ENCODE measurements at places on chromosomes 4 and X.

GRCh38 chr4:101306764-101307615, 40.3 kb downstream of the PPP3CA start:
- H3K27ac ChIP-seq, result no peak overlapping the region
- H3K27me3 ChIP-seq, result no peaks in the 10 kb centered on the region
- no peaks in the 10 kb centered on the region for H3K36me3 ChIP-seq
- DNase-seq, result no peak
- H3K4me1 ChIP-seq, result peaks cover 8% of the 10 kb centered on the region

DNA sequence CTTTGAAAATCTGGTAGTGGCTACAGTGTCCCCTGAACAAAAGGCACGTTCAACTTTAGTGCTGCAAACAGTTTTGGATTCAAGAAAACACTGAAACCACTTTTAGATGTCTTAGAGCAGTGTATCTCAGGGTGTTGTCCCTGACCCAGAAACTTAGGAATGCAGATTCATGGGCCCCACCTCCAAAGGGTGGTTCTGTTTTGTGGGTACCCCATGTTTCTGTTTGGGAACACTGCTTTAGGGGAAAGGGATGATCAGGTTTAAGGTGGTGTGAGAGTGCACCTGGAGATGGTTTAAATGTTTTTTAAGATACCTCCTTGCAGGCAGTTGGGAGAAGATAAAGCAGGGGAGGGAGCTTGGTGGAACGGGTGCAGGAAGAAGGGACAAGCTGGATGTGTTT, 55.6 kb downstream of the JADE1 start:
- H3K4me3 ChIP-seq, result no peak overlapping the region
- H3K27ac ChIP-seq, result no peak overlapping the region
- no peaks in the 10 kb centered on the region for H3K4me1 ChIP-seq
- peaks cover 2% of the 10 kb centered on the region for H3K36me3 ChIP-seq
- DNase-seq, result no peak
- no peaks in the 10 kb centered on the region for H3K27me3 ChIP-seq

GRCh38 chr4:26839534-26839951, 21.1 kb upstream of the STIM2 start:
- H3K36me3 ChIP-seq, result no peaks in the 10 kb centered on the region
- no peak overlapping the region for H3K27ac ChIP-seq
- no peak overlapping the region for H3K4me3 ChIP-seq
- DNase-seq, result no peak
- H3K4me1 ChIP-seq, result no peaks in the 10 kb centered on the region

DNA sequence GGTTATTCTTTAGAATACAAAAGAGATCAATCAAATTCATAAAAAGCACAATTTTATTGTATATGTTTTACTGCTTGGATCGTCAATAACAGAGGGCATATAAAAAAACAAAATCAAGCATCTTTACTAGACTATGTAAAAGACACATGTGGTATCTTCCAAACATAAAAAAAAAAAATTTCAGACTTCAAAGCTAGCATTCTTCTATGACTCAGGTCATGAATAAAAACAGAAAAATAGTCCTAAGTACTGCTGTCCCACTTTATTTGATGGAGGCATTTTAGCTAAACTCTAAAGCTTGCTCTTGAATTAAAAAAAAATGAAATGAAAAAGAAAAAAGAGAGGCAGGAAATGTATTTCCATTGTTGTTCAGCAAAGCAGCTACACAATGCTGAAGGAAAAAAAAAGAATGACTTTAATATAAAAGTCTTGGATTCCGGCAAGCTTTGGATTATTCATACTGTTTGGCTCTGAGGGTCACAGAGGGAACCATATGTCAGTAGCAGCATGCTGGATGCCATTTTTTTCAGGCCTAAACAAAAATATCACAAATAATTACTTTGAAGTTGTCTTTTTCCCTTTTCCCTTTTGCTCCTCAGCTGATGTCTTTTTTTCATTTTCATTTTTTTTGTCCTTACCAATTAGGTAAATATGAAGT, 249.1 kb upstream of the DIAPH2 start:
- DNase-seq, result no peak
- no peaks in the 10 kb centered on the region for H3K27me3 ChIP-seq
- H3K36me3 ChIP-seq, result no peaks in the 10 kb centered on the region
- H3K27ac ChIP-seq, result no peak overlapping the region
- H3K4me3 ChIP-seq, result no peak overlapping the region
- no peaks in the 10 kb centered on the region for H3K4me1 ChIP-seq

- no peak overlapping the region for H3K4me3 ChIP-seq
- no peak for DNase-seq
- H3K36me3 ChIP-seq, result no peaks in the 10 kb centered on the region
- no peak overlapping the region for H3K27ac ChIP-seq
- H3K27me3 ChIP-seq, result no peaks in the 10 kb centered on the region
Measured at GRCh38 chr4:101960431-101960830, 169.9 kb downstream of the BANK1 start.

DNA sequence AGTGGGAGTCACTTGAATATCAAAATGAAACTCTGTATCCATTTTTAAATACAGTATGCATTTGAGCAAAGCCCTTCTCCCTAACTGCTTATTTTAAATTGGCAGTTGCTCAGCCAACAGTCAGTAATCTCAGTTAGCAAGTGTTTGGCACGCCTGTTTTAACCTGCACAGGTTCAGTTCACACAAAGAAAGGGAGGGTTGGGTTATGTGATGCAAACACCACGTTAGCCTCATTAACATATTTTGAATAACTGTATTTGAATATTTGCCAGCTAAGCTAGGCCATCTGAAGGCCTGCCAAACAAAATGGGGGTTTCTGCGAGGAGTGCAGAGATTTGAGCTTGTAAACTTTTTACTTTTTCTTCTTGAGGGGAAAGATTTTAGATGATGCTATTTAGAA, 19.8 kb downstream of the GAB1 start:
- H3K27ac ChIP-seq, result no peak overlapping the region
- no peak overlapping the region for H3K4me3 ChIP-seq
- H3K36me3 ChIP-seq, result no peaks in the 10 kb centered on the region
- H3K27me3 ChIP-seq, result no peaks in the 10 kb centered on the region

DNA sequence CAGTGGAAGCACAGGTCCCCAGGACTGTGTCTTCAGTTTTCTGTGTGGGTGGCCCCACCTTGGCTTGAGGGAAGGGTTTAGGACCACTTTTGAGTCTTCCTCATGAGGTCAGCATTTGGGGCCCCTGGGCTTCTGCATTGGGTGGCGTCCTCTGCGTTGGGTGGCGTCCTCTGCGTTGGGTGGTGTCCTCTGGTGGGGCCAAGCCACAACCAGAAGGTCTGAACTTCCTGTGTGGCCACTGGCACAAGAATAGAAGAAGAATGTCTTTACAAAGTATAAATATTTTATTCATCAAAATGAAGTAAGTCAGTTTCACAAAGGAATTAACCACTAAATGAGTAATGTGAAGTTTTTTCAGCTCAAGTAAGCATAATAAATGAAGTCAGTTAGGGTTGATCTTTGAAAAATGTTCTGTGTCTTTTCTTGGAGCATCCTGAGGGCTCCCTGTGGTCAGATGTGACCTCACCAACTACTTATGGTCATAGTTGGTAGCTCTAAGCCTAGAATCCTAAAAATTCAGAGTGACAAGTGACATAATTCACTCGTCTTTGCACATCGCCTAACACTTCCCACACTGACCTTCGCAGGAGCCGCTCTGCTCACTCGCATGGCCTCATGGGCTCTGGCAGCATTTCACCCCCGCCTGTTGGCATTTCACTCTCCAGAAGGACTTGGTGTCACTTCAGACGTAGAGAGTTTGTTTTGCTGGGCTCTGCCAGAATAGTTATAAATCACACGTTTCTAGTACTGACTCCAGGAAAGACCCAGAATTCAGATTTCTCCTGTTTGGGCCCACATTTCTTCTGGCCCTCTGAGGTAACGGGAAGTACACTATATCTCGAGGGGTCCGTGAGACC, 39.0 kb upstream of the HGFAC start:
- H3K4me3 ChIP-seq, result no peak overlapping the region
- no peak for DNase-seq
- no peaks in the 10 kb centered on the region for H3K4me1 ChIP-seq
- H3K27me3 ChIP-seq, result no peaks in the 10 kb centered on the region

- H3K36me3 ChIP-seq, result no peaks in the 10 kb centered on the region
- no peak overlapping the region for H3K27ac ChIP-seq
- no peaks in the 10 kb centered on the region for H3K4me1 ChIP-seq
- no peak for DNase-seq
Measured at GRCh38 chr4:152981278-152981677, 45.2 kb downstream of the FHDC1 start.

- no peaks in the 10 kb centered on the region for H3K27me3 ChIP-seq
- H3K36me3 ChIP-seq, result no peaks in the 10 kb centered on the region
Measured at GRCh38 chrX:73127700-73128241, 48.5 kb upstream of the PABPC1L2A start.

DNA sequence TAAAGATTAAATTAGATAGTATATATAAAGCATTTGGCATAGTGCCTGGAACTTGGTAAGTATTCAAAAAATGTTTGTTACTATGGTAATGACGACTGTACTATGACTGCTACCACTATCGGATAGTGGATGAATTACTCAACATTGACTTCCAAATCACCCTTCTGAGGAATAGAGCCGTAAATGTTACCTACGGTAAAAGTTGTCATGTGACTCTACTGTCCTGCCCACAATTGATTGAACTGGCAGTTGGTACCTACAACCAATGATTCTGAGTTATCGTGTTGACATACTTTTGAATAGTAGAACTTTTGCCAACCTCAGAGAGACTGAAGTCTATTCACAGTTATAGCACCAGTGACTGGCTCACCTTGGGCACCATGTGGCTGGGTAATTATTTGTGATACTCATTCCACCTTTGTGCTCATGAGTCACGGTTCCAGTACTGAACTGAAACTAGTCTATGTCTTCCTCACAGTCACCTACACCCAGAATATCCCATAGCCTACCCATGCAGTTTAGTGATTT, 185.5 kb upstream of the PITX2 start:
- no peaks in the 10 kb centered on the region for H3K36me3 ChIP-seq
- no peak overlapping the region for H3K4me3 ChIP-seq
- no peak overlapping the region for H3K27ac ChIP-seq
- DNase-seq, result no peak

GRCh38 chr4:90757534-90758060, 630.4 kb downstream of the CCSER1 start:
- DNase-seq, result no peak
- H3K27me3 ChIP-seq, result no peaks in the 10 kb centered on the region
- H3K4me1 ChIP-seq, result no peaks in the 10 kb centered on the region
- no peak overlapping the region for H3K4me3 ChIP-seq
- H3K27ac ChIP-seq, result no peak overlapping the region

- H3K27me3 ChIP-seq, result peaks cover 7% of the 10 kb centered on the region
- DNase-seq, result no peak
- no peaks in the 10 kb centered on the region for H3K36me3 ChIP-seq
Measured at GRCh38 chr4:186109245-186109644, 4.7 kb downstream of the FAM149A start.

GRCh38 chrX:153214934-153215333, 35.9 kb downstream of the MAGEA1 start:
- no peak overlapping the region for H3K4me3 ChIP-seq
- no peak for DNase-seq
- H3K27me3 ChIP-seq, result peaks cover 9% of the 10 kb centered on the region

GRCh38 chrX:68232206-68232605, 201.1 kb downstream of the OPHN1 start:
- H3K4me3 ChIP-seq, result no peak overlapping the region
- no peak overlapping the region for H3K27ac ChIP-seq
- no peaks in the 10 kb centered on the region for H3K36me3 ChIP-seq
- H3K4me1 ChIP-seq, result no peaks in the 10 kb centered on the region

GRCh38 chrX:69060631-69061408, 104.4 kb downstream of the PJA1 start:
- H3K27me3 ChIP-seq, result no peaks in the 10 kb centered on the region
- H3K4me1 ChIP-seq, result no peaks in the 10 kb centered on the region
- H3K27ac ChIP-seq, result no peak overlapping the region
- H3K4me3 ChIP-seq, result no peak overlapping the region
- H3K36me3 ChIP-seq, result no peaks in the 10 kb centered on the region

DNA sequence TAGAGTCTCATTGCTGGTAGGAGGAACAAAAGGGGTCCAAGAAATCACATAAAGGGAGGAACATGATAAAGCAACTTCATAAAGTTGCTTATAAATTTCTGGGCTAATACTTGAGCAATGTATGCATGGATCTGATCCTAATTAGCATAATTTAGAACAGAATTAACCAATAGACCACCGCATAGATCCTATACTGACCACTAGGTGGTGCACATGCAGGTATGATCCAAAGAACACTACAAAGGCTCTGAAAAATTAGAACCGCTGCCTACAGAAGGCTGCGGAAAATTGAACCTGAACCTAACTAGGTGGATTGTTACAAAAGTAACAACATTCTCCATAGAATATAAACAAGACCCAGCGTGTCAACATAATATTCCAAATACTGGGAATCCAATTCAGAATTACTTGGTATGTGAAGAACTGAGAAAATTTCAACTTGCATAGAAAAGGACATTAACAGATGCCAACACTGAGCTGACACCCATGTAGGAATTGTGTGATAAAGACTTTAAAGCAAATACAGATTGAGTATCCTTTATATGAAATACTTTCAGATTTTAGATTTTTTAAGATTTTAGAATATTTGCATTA, 23.3 kb downstream of the BRCC3 start:
- no peaks in the 10 kb centered on the region for H3K4me1 ChIP-seq
- no peaks in the 10 kb centered on the region for H3K27me3 ChIP-seq

DNA sequence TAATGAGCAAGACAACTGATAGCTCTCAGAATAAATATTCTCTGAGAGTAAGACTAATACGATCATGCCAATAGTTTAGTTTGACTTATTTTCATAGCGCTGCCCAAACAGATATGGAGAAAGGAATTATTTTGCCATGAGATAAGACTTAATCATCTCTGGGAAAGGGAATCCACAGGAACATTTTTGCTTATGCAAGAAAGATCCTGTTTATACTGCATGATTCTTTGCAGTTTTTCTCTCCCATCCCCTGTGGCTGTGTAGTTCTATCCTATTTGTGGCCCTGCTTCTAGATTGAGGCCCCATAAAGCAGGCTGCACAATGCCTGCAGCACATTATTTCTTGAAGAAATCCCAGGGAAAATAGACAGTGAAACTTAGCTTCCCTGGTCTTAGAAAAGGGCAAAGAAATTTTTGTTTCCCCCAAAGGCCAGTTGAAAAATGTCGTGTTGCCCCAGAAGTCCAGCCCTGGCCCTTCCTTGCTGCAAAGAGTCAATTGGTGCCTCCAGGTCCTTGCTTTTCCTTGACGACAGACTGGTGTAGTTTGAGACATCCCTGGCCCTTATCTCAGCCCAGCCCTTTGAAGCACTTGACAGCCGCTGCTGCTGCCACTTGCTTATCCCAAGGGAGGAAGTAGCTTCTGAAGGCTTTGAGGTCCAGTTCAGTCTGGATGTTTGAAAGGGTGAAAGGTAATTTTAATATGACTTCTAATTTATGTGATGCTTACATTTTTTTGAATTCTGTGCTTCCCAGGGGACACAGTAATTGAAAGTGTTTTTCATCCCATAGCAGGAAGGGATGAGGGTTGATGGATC, 45.0 kb upstream of the SH3RF1 start:
- H3K27me3 ChIP-seq, result no peaks in the 10 kb centered on the region
- no peak for DNase-seq
- H3K4me1 ChIP-seq, result no peaks in the 10 kb centered on the region
- H3K27ac ChIP-seq, result no peak overlapping the region

- H3K4me1 ChIP-seq, result no peaks in the 10 kb centered on the region
- H3K36me3 ChIP-seq, result no peaks in the 10 kb centered on the region
- no peak overlapping the region for H3K27ac ChIP-seq
- no peak for DNase-seq
- no peak overlapping the region for H3K4me3 ChIP-seq
Measured at GRCh38 chr4:61445374-61446063, 245.4 kb downstream of the ADGRL3 start.

GRCh38 chr4:44016570-44017421, 431.8 kb downstream of the KCTD8 start:
- peak; percentile 22 for DNase-seq
- H3K36me3 ChIP-seq, result no peaks in the 10 kb centered on the region
- no peaks in the 10 kb centered on the region for H3K4me1 ChIP-seq
- peak overlapping the region; percentile 82 for H3K27ac ChIP-seq
- H3K27me3 ChIP-seq, result no peaks in the 10 kb centered on the region
- H3K4me3 ChIP-seq, result peak overlapping the region; percentile 47
